ENCODE measurements at places on chromosomes 11 and 22.

DNA sequence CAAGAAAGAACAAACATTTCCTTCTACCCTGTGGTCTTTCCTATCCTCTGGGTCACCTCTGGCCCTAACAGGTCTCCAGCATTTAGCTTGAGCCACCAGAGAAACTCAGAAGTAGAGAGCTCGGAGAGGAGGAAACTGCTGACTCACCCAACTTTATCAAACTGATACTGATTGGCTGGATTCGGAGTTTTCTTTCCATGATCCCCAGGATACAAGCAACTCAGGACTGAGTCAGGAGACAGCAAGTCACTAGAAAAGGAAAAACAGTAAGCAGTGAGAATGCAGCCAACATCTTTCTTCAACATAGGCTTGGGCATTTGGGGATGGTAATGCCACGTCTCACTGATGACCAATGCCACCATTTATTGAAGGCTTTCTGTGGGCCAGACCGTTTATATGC, 32.7 kb downstream of the THOC5 start:
- DNase-seq: peak; percentile 14

DNA sequence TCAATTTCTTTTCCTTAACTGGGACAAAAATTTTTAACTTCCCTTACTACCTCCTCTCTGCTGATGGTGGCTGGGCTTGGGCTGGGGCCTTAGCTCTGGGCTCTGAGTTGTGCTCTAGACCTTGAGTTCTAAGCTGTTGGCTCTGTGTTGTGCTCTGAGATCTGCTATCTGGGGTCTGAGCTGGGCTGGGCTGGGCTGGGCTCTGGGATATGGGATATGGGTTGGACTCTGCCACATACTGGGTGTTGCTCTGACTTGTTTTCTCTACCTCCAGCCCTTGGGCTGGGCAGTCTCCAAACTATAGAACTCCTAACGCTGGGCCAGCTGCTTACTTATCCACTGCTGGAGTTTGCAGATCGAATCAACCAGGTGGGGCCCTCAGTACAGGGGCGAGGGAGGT, 41.9 kb downstream of the DNHD1 start:
- no peak for DNase-seq

GRCh38 chr11:95487391-95487790, 256.4 kb upstream of the SESN3 start:
- DNase-seq: no peak

DNA sequence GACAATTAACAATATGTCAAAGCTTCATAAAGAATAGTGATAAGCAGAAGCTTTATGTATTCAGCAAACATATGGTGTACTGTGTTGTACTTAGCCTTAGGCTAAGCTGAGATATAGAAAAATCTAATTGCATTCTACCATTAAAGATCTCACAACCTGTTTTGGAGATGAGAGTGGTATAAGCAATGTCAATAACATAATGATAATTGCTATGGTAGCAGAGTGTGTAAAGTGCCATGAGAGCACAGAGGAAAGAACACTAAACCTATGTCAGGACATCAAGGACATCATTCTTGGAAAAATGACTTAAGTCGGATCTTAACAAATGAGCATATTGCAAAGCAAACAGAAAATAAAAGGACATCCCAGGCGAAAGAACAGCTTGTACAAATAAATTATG, 28.6 kb upstream of the ANGPTL5 start:
- no peak for DNase-seq

DNA sequence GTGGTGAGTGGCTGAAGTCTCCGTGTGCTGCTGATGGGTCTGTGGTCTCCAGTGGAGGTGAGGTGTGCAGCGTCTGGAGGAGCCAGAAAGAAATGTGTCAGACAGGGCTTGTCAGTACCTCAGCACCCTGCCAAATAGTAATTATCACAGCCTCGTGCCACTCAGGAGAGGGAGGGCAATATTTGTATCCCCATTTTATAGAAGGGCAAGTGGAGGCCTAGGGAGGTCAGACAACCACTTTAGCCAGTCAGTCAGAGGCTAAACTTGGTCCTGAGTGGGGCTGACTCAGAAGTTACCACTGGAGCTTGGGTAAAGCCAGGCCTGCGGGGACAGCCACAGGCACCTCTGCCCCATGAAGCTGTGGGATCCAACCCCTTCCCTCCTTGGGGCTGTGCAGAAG, 11.5 kb upstream of the ELF5 start:
- DNase-seq: no peak

DNA sequence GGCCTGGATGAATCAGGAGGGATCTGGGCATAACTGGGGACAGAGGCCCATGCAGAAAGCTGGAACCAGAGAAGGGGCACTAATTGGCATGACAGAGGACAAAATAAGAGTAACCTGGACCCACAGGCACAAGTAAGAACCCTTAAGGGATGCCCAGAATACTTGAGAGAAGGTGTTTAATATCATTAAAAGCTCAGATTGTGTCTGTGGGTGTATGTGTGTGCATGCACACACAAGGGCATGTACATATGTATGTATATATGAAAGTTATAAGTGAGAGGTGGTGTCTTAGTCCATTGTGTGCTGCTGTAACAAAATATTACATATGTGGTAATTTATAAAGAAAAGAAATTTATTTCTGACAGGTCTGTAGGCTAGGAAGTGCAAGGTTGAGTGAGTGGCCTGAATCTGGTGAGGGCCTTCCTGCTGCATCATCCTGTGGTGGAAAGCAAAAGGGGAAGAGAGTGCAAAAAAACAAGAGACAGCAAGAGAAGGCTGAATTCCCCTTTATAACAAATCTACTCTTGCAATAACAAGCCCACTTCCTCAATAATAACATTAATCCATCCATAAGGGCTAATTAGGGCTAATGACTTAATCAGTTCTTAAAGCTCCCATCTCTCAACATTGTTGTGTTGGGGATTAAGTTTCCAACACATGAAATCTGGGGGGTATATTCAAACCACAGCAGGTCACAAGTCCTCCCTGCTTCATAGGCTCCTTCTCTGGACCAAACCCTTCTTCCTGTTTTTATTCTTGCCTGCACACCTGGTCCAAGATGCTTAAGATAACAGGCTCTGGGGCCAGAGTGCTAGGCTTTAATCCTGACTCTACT, 68.3 kb upstream of the POU2AF2 start:
- no peak for DNase-seq

DNA sequence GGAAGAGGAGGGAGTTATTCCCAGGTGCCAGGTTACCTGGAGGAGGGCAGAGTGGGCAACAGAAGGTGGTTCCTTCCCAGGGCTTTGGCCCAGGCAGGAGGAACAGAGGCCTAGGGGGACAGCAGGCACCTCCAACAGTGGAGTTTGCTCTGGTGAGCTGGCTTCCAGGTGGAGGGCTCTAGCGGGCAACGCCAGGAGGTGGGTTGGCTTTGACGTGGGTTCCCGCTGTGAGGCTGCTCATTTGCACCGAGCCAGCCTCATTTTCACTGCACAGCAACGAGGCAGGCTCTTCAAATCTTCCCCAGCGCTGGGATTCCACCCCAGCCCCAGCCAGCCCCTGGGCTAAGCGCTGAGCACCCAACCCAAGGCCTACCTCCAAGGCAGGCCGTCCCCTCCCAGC, 8.1 kb downstream of the IGSF9B start:
- DNase-seq: no peak

DNA sequence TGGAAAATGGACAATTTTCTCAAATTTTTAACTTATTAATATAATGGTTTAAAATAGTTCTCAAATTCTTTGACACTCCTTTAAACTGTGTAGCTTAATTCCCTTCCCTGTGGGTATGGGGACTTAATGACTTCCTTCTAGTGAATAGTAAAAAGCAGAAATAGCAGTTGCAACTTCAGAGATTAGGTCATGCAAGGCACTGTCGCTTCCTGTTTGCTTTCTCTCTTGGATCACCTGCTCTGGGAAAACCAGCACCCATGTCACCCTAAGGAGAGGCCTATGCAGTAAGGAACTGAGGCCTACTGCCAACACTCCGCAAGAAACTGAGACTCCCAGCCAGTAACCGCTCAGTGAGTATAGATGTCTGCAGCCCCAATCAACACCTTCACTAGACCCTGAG, 5.5 kb upstream of the PANX3 start:
- no peak for DNase-seq

GRCh38 chr11:128981254-128981653, 38.6 kb upstream of the TP53AIP1 start:
- DNase-seq: no peak

- no peak for DNase-seq
Measured at GRCh38 chr11:119094816-119095065, 6.9 kb downstream of the DPAGT1 start.

- DNase-seq: no peak
Measured at GRCh38 chr11:132254906-132255305, 884.5 kb downstream of the NTM start.

- peak; percentile 43 for DNase-seq
Measured at GRCh38 chr11:19093976-19094375, 23.0 kb upstream of the ZDHHC13 start.

GRCh38 chr11:108672113-108672512, 7.2 kb downstream of the DDX10 start:
- DNase-seq: no peak

- DNase-seq: no peak
Measured at GRCh38 chr22:24001314-24001713, 3.9 kb downstream of the GSTT4 start.

- DNase-seq: no peak
Measured at GRCh38 chr11:46414879-46415278, 23.3 kb upstream of the CHRM4 start.

- no peak for DNase-seq
Measured at GRCh38 chr11:8201644-8202365, 33.0 kb upstream of the RIC3 start.

GRCh38 chr11:63768237-63769041, at the start of gene ZFTA:
Gene ZFTA (minus strand): TSS chr11:63768775. CDS start chr11:63768622, 153 bp downstream.
- peak; percentile 15 for DNase-seq
